Activated T-helper 1 cell treated with anti-CD3 and anti-CD28 coated beads, Interleukin-12 subunit alpha, Interleukin-12 subunit beta, Interleukin-2, Interleukin-4 antibody, amounts not matched to agents 30 ng/mL and 10 ng/mL and 1 ng/mL, durations not matched to agents 14 hours and 24 hours and 36 hours (primary cell): ENCODE measurements at places on chromosomes 2 and 18.
A peak's percentile ranks its signal among the peaks of the same experiment; 100 is the strongest.

GRCh38 chr2:32119161-32119560 is 46.5 kb upstream of the SLC30A6 start:
- peaks cover 7% of the 10 kb centered on the region for H3K36me3 ChIP-seq
- no peak for DNase-seq
- no peak overlapping the region for H3K27ac ChIP-seq
- H3K27me3 ChIP-seq = no peaks in the 10 kb centered on the region

- no peaks in the 10 kb centered on the region for H3K27me3 ChIP-seq
- H3K4me3 ChIP-seq = peak overlapping the region; percentile 36
- DNase-seq = no peak
- peak overlapping the region; percentile 99 for H3K27ac ChIP-seq
- peaks cover 3% of the 10 kb centered on the region for H3K36me3 ChIP-seq
- H3K4me1 ChIP-seq = peaks cover 92% of the 10 kb centered on the region
Measured at GRCh38 chr2:8543060-8543382, 138.8 kb upstream of the ID2 start.

DNA sequence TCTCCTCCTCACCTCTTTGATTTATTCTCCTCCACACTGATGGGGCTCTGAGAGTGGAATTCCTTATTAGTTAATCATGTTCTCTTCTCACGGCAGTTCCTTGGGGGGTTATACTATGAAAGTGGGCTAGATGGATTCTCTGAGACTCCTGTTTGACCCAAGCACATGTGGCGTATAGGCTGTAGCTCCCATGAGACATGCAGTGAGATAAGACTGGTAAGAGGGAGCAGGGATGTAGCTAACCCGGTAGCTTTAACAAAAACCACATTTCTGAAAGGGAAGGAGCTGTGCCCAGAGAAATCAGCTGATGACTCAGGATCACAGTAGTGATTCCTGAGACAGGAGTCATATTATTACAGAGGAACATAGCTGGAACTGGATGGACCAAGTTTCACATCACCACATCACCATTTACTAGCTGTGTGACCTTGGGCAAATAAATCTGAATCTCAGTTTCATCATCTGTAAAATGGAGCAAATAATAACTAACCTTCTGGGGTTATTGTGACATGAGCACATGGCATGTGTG is 82.9 kb downstream of the CRIM1 start:
- no peak for DNase-seq
- no peak overlapping the region for H3K4me3 ChIP-seq
- peaks cover 8% of the 10 kb centered on the region for H3K27me3 ChIP-seq

GRCh38 chr2:239327536-239328350 is 73.1 kb downstream of the HDAC4 start:
- no peak for DNase-seq
- H3K4me1 ChIP-seq = peaks cover 78% of the 10 kb centered on the region
- peaks cover 19% of the 10 kb centered on the region for H3K36me3 ChIP-seq
- peak overlapping the region; percentile 94 for H3K27ac ChIP-seq
- H3K27me3 ChIP-seq = no peaks in the 10 kb centered on the region

GRCh38 chr2:69946351-69947324 is 14.8 kb downstream of the ASPRV1 start:
- H3K36me3 ChIP-seq = peaks cover 22% of the 10 kb centered on the region
- peak; percentile 66 for DNase-seq
- H3K27ac ChIP-seq = peak overlapping the region; percentile 86
- H3K27me3 ChIP-seq = peaks cover 5% of the 10 kb centered on the region
- peaks cover 52% of the 10 kb centered on the region for H3K4me1 ChIP-seq
- H3K4me3 ChIP-seq = peak overlapping the region; percentile 67

DNA sequence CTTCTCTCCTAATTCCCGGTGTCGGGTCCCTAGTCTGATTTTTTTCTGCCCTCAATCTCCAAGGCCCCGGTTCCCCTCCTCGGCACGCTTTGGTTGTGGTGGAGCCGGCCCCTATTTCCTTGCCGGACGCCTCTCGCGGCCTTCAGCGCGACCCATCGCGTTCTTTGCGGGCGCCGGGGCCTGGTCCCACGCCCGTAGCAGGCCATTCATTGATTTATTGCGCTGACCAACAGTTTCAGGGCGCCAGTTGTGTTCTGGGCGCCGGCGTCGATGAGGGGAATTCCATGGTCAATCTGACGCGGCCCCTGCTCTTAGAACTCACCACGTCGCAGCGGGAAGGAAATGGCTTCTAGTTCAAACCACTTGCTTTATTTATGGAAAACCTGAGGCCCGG is 396 bp downstream of the CNOT9 start:
- peaks cover 40% of the 10 kb centered on the region for H3K36me3 ChIP-seq
- H3K4me3 ChIP-seq = peak overlapping the region; percentile 94
- peaks cover 3% of the 10 kb centered on the region for H3K27me3 ChIP-seq

- H3K36me3 ChIP-seq = no peaks in the 10 kb centered on the region
- H3K27me3 ChIP-seq = peaks cover 1% of the 10 kb centered on the region
- H3K27ac ChIP-seq = no peak overlapping the region
- no peaks in the 10 kb centered on the region for H3K4me1 ChIP-seq
Measured at GRCh38 chr2:71499691-71500090, 46.3 kb downstream of the DYSF start.

GRCh38 chr2:19062370-19062769 is 296.1 kb downstream of the OSR1 start:
- no peaks in the 10 kb centered on the region for H3K36me3 ChIP-seq
- no peaks in the 10 kb centered on the region for H3K4me1 ChIP-seq
- H3K27me3 ChIP-seq = no peaks in the 10 kb centered on the region
- DNase-seq = no peak
- no peak overlapping the region for H3K4me3 ChIP-seq

- DNase-seq = peak; percentile 12
- no peak overlapping the region for H3K27ac ChIP-seq
- peaks cover 23% of the 10 kb centered on the region for H3K27me3 ChIP-seq
- H3K36me3 ChIP-seq = peaks cover 8% of the 10 kb centered on the region
Measured at GRCh38 chr2:134127496-134127895, 126.4 kb upstream of the MGAT5 start.

GRCh38 chr18:10249801-10250200 is 204.6 kb upstream of the APCDD1 start:
- no peaks in the 10 kb centered on the region for H3K4me1 ChIP-seq
- H3K36me3 ChIP-seq = no peaks in the 10 kb centered on the region
- peaks cover 6% of the 10 kb centered on the region for H3K27me3 ChIP-seq
- H3K27ac ChIP-seq = no peak overlapping the region
- H3K4me3 ChIP-seq = no peak overlapping the region

GRCh38 chr2:74789271-74789670 is 44.7 kb upstream of the HK2 start:
- no peak overlapping the region for H3K27ac ChIP-seq
- H3K36me3 ChIP-seq = no peaks in the 10 kb centered on the region
- DNase-seq = no peak
- H3K27me3 ChIP-seq = peaks cover 7% of the 10 kb centered on the region
- no peaks in the 10 kb centered on the region for H3K4me1 ChIP-seq

DNA sequence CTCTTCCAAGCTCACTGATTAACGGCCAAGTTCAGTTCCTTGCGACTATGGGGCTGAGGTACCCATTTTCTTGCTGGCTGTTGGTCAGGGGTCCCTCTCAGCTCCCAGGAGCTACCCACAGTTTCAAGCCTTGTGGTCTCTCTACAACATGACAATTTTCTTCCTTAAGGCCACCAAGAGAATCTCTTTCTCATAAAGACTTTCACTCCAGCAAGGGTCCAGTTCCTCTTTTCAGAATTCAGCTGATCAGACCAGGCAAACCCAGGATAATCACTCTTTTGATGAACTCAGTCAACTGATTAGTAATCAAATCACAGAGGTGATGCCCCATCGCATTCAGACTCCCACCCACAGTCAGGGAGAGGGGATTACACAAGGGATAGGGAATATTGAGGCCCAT is 129.7 kb downstream of the IRS1 start:
- peaks cover 7% of the 10 kb centered on the region for H3K36me3 ChIP-seq
- no peak for DNase-seq
- H3K27ac ChIP-seq = no peak overlapping the region
- peaks cover 20% of the 10 kb centered on the region for H3K27me3 ChIP-seq

DNA sequence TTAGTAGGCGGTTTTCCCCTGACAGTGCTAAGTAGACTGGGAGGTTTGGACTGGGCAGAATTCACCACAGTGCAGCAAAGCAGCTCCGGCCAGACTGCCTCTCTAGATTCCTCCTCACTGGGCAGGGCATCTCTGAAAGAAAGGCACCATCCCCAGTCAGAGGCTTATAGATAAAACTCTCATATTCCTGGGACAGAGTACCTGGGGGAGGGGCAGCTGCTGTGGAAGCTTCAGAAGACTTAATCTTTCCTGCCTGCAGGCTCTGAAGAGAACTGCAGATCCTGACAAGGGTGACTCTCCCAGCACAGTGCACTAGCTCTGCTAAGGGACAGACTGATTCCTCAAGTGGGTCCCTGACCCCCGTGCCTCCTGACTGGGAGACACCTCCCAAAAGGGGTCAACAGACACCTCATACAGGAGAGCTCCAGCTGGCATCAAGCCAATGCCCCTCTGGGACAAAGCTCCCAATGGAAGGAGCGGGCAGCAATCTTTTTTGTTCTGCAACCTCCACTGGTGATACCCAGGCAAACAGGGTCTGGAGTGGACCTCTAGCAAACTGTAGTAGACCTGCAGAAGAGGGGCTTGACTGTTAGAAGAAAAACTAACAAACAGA is 266.8 kb upstream of the CRIM1 start:
- H3K27ac ChIP-seq = no peak overlapping the region
- no peaks in the 10 kb centered on the region for H3K4me1 ChIP-seq
- H3K27me3 ChIP-seq = peaks cover 4% of the 10 kb centered on the region
- no peak overlapping the region for H3K4me3 ChIP-seq

DNA sequence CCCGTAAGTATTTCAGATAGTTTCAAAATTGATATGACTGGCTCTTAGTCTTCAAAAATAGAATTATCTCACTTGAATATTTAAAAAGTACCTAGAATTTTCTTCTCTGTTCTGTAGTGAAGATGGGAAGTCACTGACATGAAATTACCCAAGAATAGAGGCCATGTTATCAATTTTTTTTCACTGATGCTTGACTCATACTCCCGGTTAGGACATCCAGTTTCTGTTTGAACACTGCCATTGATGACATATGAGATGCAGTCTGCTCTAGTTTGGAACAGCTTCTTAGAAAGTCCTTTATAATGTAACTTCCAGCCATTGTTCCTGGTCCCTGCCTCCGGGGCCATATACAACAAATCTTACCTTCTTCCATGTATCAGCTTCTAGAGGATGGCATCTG is 26.0 kb downstream of the MAP3K20 start:
- peaks cover 8% of the 10 kb centered on the region for H3K36me3 ChIP-seq
- H3K4me1 ChIP-seq = peaks cover 31% of the 10 kb centered on the region
- H3K27ac ChIP-seq = peak overlapping the region; percentile 4
- DNase-seq = no peak
- H3K4me3 ChIP-seq = no peak overlapping the region

DNA sequence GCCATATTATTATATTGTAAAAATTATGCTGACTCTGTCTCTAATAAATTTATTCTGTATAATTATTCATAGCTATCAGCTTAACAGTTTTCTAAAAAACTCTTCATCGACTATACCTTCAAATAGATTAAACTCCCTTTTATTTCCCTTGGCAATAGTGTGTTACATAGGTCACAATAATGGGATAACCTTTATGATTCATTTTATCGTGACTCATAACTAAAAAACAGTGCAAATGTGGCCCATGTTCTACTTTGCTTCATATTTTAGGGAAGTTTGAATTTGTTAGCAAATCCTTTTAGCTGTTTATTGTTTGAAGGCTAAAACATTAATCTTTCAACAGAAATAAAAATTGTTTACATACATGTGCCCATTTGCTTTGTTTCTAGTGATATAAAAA is 783.2 kb upstream of the CDH2 start:
- H3K27me3 ChIP-seq = no peaks in the 10 kb centered on the region
- H3K4me1 ChIP-seq = no peaks in the 10 kb centered on the region
- H3K27ac ChIP-seq = no peak overlapping the region
- H3K36me3 ChIP-seq = no peaks in the 10 kb centered on the region
- no peak overlapping the region for H3K4me3 ChIP-seq

DNA sequence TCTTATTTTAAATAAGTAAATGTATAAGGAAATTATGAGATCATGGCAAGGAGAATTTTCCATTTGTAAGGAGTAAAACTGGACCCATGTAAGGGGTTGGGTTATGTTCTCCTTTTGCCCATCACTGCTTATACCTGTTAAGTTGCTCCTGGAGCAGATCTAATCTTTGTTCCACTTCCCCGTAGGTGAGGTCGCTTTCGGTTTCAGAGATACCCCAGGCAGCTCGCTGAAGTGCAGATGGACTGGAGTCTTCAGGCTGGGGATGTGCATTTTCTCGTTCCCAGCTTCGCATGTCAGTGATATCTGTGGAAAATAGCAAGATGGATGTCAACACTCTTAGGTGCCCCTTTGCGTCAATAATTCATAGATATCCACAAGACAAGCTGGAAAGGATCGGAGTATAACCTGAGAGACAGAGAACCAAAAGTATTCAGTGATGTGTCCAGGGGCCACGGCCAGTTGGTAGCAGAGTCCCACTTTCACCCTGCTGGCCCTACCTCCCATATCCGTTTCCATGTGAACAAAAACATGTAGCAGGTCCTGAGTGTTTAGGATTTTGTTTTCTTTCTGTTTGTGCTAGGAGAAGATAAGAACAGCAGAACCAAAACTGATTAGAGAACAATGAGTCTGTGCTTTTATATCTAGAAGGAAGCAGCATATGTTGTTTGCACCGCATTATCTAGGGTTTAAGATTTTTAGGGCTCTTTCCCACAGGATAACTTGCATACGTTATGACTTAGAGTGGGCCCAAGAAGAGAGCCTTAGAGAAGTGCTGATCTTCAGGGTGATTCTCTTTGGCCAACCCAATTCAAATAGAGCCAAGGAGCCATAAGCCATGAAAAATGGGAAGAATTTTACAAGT is 36.0 kb downstream of the GCA start:
- DNase-seq = no peak
- H3K36me3 ChIP-seq = no peaks in the 10 kb centered on the region
- H3K27me3 ChIP-seq = peaks cover 13% of the 10 kb centered on the region
- H3K27ac ChIP-seq = no peak overlapping the region
- peak overlapping the region; percentile 72 for H3K4me3 ChIP-seq

GRCh38 chr18:74551936-74552555 is 17.7 kb downstream of the CNDP1 start:
- peak; percentile 60 for DNase-seq
- H3K36me3 ChIP-seq = peaks cover 2% of the 10 kb centered on the region
- H3K4me1 ChIP-seq = peaks cover 6% of the 10 kb centered on the region
- H3K27me3 ChIP-seq = peaks cover 13% of the 10 kb centered on the region

- no peak for DNase-seq
- H3K27me3 ChIP-seq = peaks cover 2% of the 10 kb centered on the region
- H3K27ac ChIP-seq = no peak overlapping the region
- H3K36me3 ChIP-seq = no peaks in the 10 kb centered on the region
- H3K4me1 ChIP-seq = peaks cover 23% of the 10 kb centered on the region
Measured at GRCh38 chr2:112162956-112163355, 24.8 kb downstream of the FBLN7 start.

DNA sequence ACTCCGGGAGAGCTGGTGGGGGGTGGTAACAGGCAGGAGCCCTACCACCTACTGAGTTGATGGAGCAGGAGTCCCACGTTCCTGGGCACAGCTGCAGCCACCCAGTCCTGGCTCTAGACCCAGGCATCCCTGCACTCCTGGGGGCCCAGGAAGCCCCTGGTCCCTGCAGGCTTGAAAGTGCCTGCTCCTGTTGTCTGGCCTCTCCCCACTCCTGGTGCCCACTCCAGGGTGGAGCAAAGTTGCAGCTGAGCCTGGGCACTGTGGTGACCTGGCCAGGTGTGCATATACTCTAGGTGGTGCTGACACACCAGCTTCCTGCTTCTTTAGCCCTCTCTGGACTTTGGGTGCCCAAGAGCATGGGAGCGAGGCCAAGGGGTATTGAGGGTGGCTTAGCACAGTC is 119.0 kb upstream of the SLC38A11 start:
- no peak for DNase-seq
- no peaks in the 10 kb centered on the region for H3K36me3 ChIP-seq
- H3K4me1 ChIP-seq = no peaks in the 10 kb centered on the region
- H3K4me3 ChIP-seq = no peak overlapping the region

- H3K4me3 ChIP-seq = no peak overlapping the region
- H3K36me3 ChIP-seq = no peaks in the 10 kb centered on the region
- no peaks in the 10 kb centered on the region for H3K4me1 ChIP-seq
- DNase-seq = no peak
- H3K27me3 ChIP-seq = peaks cover 2% of the 10 kb centered on the region
- H3K27ac ChIP-seq = no peak overlapping the region
Measured at GRCh38 chr18:48680339-48681250, 141.8 kb downstream of the CTIF start.
